Stimulated activated CD8-positive, alpha-beta memory T cell treated with anti-CD3 and anti-CD28 coated beads, Interleukin-4, amount 100 ng/mL, for 24 hours (primary cell): ENCODE measurements at places on chromosomes 13 and 19.

GRCh38 chr13:64925727-64926126, 2304.4 kb downstream of the PCDH9 start:
- DNase-seq, result no peak

GRCh38 chr19:5718037-5718578, 1.8 kb downstream of the LONP1 start:
- peak; percentile 36 for DNase-seq

DNA sequence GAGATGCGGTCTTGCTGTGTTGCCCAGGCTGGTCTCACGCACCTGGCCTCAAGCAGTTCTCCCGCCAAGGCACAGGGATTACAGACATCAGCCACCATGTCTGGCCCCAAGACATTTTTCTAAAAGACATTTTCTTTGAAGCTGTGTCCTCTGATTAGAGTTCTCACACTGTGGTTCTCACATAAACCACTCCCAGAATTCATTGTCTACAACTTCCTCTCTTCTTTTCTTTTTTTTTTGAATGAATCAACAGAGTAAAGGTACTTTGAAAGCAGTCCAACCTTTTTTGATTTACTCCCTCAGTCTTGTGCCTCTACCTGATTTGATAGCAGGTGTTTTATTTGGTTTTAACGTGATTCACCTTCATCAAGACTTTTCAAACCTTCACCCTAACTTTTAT, 14.3 kb upstream of the SHD start:
- no peak for DNase-seq

- no peak for DNase-seq
Observed at GRCh38 chr19:16456652-16457194, 15.0 kb downstream of the EPS15L1 start.
